ENCODE measurements at places on chromosomes 11 and 22. TPM values are rescaled to one million over a fixed set of nuclear protein-coding genes. Genes with fewer than 3 reads are reported as not detected.

CYP2R1 gene
- total RNA-seq = 22.2 TPM

- no peak for DNase-seq
These were observed 13.1 kb upstream of the LYVE1 start for GRCh38 chr11:10581481-10582019.

DNA sequence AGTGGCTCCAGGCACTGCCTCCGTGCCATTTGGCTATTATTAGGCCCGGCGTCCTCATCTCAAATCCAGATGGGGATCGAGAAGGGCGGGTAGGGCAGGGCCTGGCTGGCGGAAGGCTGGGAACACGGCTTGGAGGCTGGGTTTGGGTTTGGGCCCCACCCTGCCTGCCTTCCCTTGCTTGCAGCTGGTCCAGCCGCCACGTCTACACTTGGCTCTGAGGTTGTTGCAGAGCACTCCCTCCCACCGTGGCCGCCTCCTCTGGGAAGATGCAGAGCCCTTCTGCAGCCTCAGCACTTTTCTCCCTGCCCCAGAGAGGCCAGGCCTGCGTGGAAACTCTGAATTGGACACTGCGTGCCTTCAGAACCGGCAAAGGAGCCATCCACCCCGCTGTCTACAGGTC, 5.2 kb upstream of the SMTN start:
- DNase-seq = no peak

GRCh38 chr22:48359613-48359965, 1468.1 kb downstream of the BRD1 start:
- no peak for DNase-seq

Measured in activated CD4-positive, alpha-beta memory T cell treated with anti-CD3 and anti-CD28 coated beads, Interleukin-2, amount 10 ng/mL, durations not matched to agents 7 days and 5 days (primary cell).